Activated T-helper 1 cell treated with anti-CD3 and anti-CD28 coated beads, Interleukin-12 subunit alpha, Interleukin-12 subunit beta, Interleukin-2, Interleukin-4 antibody, amounts not matched to agents 30 ng/mL and 10 ng/mL and 1 ng/mL, durations not matched to agents 14 hours and 24 hours and 36 hours (primary cell): ENCODE measurements at places on chromosomes 12 and 14. TPM values are rescaled to one million over a fixed set of nuclear protein-coding genes. Genes with fewer than 3 reads are reported as not detected.

The DDX54 gene
- 121 and 133 TPM in 2 replicates for total RNA-seq

The YBX3 gene
- 198 and 207 TPM in 2 replicates for total RNA-seq

The GLT1D1 gene
- total RNA-seq: 2.0 and 2.1 TPM in 2 replicates

The SAMD15 gene
- 0.29 and 1.1 TPM in 2 replicates for total RNA-seq

The ADCY4 gene
- 0.93 and 1.5 TPM in 2 replicates for total RNA-seq

The DCN gene
- not detected in 2 replicates for total RNA-seq

The TSPAN8 gene
- not detected in 2 replicates for total RNA-seq

The DNAJC22 gene
- 0.16 TPM in 1 of 2 replicates, not detected in the other for total RNA-seq

DNA sequence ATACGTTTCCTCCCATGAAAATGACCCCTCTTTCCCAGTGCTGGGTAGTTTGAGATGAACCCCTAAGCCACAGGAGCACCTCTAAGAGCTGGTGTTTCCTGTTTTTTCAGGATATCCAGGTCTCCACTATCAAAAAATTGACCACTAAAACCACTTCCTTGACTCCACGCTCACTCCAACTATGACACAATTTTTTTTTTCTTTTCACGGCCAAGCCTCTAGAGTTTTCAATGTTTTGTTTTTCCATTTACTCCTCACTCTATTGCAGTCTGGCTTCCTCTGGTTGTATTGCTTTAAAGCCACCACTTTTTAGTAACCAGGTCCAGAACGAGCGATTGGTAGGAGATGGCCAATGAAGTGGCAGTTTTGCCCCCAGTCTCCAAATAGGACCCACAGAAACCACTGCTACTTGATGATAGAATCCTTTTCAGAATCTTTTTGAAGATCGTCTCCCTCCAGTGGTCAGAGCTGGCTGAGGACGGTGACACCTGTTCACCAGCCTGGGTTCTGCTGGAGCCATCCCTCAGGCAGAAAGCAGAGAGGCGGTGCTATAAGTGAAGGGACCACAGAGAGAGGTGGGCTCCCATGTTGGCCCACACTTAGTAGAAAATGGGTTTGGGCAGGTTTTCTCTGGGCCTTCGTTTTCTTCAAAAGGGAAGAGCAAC is 454.4 kb downstream of the VRK1 start:
- peaks cover 12% of the 10 kb centered on the region for H3K4me1 ChIP-seq
- peaks cover 8% of the 10 kb centered on the region for H3K27me3 ChIP-seq
- H3K36me3 ChIP-seq: no peaks in the 10 kb centered on the region
- DNase-seq: no peak

- no peaks in the 10 kb centered on the region for H3K36me3 ChIP-seq
- H3K27ac ChIP-seq: no peak overlapping the region
- H3K4me1 ChIP-seq: no peaks in the 10 kb centered on the region
- no peak for DNase-seq
- no peak overlapping the region for H3K4me3 ChIP-seq
Observed at GRCh38 chr12:102232446-102232845, 34.8 kb upstream of the PMCH start.

- no peak for DNase-seq
- no peaks in the 10 kb centered on the region for H3K27me3 ChIP-seq
- H3K36me3 ChIP-seq: peaks cover 4% of the 10 kb centered on the region
- no peak overlapping the region for H3K27ac ChIP-seq
- no peaks in the 10 kb centered on the region for H3K4me1 ChIP-seq
Observed at GRCh38 chr12:63802012-63802608, 22.4 kb downstream of the RXYLT1 start.

- peak overlapping the region; percentile 13 for H3K4me3 ChIP-seq
- H3K27me3 ChIP-seq: no peaks in the 10 kb centered on the region
- peaks cover 35% of the 10 kb centered on the region for H3K36me3 ChIP-seq
- H3K27ac ChIP-seq: peak overlapping the region; percentile 69
- DNase-seq: no peak
Observed at GRCh38 chr12:11814374-11814773, 164.9 kb downstream of the ETV6 start.

- H3K27ac ChIP-seq: no peak overlapping the region
- no peaks in the 10 kb centered on the region for H3K36me3 ChIP-seq
- no peak for DNase-seq
- H3K4me1 ChIP-seq: no peaks in the 10 kb centered on the region
- H3K27me3 ChIP-seq: no peaks in the 10 kb centered on the region
Observed at GRCh38 chr12:114757684-114758325, 73.8 kb upstream of the TBX3 start.

- DNase-seq: no peak
- peaks cover 6% of the 10 kb centered on the region for H3K27me3 ChIP-seq
- no peak overlapping the region for H3K4me3 ChIP-seq
- no peak overlapping the region for H3K27ac ChIP-seq
Observed at GRCh38 chr12:67525617-67525884, 123.0 kb upstream of the DYRK2 start.

GRCh38 chr12:30763053-30763452 is 8.3 kb upstream of the CAPRIN2 start:
- no peak overlapping the region for H3K4me3 ChIP-seq
- H3K36me3 ChIP-seq: no peaks in the 10 kb centered on the region
- no peaks in the 10 kb centered on the region for H3K4me1 ChIP-seq

GRCh38 chr14:94048691-94049624 is 22.8 kb downstream of the OTUB2 start:
- no peak for DNase-seq
- H3K27ac ChIP-seq: no peak overlapping the region
- H3K27me3 ChIP-seq: no peaks in the 10 kb centered on the region
- peaks cover 46% of the 10 kb centered on the region for H3K36me3 ChIP-seq
- H3K4me1 ChIP-seq: peaks cover 13% of the 10 kb centered on the region
